ENCODE measurements at places on chromosomes 5 and 9.

DNA sequence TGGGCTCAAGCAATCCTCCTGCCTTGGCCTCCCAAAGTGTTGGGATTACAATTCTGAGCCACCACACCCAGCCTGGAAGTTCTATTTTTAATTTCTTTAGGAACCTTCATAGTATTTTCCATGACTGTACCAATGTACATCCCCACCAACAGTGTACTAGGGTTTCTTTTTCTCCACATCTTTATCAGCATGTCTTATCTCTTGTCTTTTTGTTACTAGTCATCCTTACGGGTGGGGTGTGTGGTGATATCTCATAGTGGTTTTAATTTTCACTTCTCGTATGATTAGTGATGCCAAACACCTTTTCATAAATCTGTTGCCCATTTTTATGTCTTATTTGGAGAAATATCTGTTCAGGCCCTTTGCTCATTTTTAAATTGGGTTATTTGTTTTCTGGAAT is 123.0 kb upstream of the MEF2C start:
- DNase-seq: no peak

DNA sequence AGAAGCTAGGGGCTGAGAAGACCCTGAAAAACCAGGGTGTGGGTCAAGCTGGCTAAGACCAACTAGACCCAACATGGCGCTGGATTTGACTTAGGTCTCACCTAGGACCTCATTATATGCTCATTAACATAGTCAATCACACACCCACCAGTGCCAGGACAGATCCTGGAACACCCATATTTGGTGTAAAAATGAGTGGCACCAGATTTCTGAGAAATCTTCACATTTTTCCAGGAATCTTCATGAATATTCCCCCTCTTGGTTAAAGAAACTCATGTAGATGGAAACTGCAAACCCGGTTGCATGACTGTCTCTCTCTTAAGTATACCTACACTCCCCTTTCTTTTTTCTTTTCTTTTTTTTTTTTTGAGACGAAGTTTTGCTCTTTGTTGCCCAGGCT is 17.9 kb upstream of the RAB14 start:
- DNase-seq: no peak

DNA sequence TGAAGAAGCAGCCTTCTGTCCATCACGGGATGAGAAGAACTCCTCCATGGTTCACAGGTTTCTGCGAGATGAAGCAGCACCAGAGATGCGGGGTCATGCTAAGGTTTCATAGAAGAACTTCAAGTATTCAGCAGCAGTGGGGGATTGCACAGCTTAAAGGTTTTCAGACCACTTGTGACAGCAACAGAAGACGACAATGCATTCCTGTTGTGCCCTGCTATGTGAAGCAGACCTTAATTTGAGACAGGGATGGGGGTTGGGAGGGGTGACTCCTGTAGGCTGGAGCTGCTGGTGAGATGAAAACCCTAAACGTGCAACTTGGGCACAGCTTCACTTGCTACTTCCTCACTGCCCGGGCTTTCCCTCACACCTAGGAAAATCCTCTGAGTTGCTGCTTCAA is 256.0 kb downstream of the SLIT3 start:
- DNase-seq: no peak

DNA sequence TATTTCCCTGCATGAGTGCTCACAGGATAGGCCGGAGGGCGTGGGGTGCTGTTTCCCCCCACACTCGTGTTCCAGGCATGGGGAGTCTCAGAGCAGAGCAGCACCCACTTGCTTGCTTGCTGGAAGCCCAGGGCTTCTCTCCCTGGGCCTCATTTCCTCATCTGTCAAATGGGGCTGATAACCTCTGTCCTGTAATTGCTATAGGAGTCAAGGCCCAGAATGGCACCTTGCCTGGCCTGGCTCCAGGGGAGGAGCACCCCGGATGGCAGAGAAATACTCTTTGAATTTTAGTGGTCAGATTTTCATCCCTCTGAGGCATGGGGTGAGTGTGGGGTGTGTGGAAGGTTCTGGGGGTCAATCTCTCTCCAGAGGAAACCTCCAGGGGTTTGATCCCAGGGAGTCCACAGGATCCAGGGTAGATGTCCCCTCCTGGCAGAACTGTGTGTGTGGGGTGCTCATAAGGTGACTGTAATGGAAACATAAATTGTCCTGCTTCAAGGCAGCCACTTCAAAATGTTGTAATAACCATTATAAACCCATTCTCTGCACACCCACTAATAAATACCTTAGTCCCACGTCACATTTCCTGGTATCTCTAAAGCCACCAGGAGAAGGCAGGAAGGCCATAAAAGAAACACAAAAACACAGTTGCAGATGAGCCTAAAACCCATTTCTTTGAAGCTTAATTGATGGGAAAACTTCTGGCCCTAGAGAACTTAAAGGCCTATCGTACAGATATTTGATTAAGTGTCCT is 272.2 kb downstream of the FSTL4 start:
- peak; percentile 31 for DNase-seq

DNA sequence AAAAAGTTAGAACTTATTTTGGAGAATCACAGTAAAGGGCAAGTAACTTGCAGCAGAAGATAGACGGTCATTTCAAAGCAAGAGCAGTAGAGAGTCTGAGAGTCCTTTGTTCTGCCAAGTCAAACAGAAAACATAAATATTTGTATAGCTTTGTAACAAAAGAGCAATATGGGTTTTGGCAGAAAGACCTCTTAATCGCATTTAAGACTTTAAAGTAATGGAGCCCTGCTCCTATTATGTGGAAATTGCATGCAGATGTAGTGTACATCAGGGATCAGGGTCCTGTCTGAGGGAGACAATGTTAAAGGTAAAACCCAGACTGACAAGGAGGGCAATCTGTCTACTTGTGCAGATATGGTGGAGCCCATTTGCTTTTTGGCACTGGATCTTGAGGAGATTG is 87.2 kb downstream of the PGM5 start:
- no peak for DNase-seq

- no peak for DNase-seq
Observed at GRCh38 chr5:64634997-64635686, 55.2 kb upstream of the SHISAL2B start.

DNA sequence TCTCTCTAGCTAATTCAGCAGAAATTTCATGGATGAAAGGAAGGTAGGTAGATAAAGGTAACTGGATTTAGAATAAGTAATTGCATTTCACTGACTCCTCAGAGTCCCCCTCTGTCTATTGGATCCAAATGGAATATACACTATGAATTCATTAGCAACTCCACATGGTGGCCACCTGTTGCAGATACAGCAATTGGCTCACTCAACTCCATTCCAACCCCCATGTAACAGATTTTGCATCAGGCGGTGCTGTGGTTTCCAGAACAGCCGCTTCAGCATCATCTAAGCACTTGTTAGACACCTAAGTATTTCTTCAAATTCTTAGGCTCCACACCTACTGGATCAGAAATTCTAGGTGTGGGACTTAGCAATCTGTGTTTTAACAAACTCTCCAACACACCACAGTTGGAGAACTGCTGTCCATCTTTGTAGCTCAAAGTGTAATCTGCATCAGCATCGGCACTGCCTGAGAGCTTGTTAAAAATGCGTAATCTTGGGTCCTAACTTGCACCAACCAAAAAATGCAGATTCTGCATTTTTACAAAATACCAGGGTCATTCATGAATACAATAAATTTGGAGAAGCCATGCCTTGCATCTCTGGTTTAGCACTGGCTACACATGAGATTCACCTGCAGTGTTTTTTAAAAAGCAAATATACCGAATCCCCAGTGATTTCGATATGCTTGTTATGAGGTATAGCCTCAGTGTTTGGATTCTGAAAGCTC is 413.8 kb upstream of the CD180 start:
- DNase-seq: no peak
